ENCODE measurements at places on chromosomes 7 and 10.

DNA sequence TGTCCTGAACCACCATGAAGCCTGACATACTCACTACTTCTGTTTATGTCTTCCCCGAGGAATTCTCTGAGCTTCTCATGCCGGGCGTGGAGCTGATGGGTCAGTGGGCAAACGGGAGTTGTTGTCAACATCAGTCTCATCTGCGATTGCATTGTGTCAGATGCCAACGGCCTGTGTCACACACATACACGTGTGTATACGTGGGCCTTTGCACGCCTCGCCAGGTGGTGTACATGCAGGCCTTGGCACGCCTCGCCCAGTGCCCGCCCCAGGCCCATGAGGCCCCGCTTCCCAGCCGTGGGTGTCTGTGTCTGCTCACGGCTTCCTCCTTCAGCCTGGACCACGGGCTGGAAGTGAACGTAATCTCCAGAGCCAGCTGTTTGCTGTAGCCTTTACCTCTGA, 7.5 kb upstream of the CSGALNACT2 start:
- no peak for DNase-seq

DNA sequence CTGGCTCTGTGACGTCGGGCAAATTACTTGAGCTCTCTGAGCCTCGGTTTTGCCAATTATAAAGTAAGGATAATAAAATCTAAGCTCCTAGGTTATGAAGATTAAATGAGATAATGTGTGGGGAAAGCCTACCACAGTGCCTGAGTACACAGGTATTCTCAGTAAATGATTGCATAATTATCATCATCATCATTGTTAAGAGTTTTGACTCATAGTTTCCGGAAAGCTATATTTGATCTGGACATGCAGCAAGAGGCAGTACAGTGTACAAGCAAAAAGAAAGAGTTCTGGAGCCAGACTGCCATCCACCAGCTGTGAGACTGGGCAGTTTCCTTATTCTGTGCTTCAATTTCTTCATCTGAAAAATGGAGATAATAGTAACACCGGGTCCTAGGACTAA, 155.6 kb upstream of the YAE1 start:
- no peak for DNase-seq

GRCh38 chr7:4807598-4808016, 32.2 kb downstream of the AP5Z1 start:
- DNase-seq, result no peak

- DNase-seq, result no peak
Measured at GRCh38 chr7:148967032-148967372, 61.3 kb downstream of the PDIA4 start.

DNA sequence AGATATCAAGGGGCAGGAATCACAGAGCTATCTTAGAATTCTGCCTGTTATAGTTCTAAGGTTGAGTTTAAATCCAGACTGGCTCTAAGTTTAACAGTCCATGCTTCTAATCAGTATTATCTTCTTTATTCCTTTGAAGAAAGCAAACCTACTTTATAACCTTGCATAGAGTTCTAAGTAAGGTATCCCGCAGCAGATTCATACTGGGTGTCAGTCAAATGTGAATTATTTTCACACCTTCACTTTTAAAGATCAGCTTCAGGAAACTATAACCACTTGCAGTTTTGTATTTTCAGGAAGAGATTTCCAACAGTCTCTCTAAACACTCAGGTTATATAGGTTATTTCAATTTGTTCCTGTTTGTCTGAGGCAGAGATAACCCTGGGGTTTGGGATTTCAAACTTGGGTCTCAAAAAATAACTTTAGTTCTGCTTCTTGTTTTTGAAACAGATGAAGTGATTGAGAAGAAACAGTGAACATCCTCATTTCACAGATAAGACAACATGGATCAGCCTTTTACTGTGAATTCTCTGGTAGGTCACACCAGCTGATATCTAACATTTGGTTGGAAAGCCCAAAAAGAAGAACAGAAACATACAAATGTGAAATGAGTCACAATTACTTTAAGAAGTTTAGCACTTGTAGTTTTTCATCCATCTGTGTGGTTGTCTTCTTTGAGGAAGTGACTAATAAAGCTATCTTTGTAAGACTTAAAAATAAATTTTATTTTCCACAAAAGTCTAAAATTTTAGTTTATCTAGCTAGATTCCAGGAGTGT, 21.4 kb downstream of the STAMBPL1 start:
- no peak for DNase-seq

Measured in activated T-cell treated with anti-CD3 and anti-CD28 coated beads, Interleukin-2, amount 50 U/mL, for 48 hours (primary cell).